ENCODE measurements at places on chromosomes 3 and 15. TPM values are rescaled to one million over a fixed set of nuclear protein-coding genes. Genes with fewer than 3 reads are reported as not detected.
A peak's percentile ranks its signal among the peaks of the same experiment; 100 is the strongest.

ADAMTS17 gene
- 0.67 TPM for total RNA-seq

RLBP1 gene
- total RNA-seq, result not detected

- no peak for DNase-seq
These were observed 19.7 kb upstream of the SATB1 start for GRCh38 chr3:18444595-18445400.

DNA sequence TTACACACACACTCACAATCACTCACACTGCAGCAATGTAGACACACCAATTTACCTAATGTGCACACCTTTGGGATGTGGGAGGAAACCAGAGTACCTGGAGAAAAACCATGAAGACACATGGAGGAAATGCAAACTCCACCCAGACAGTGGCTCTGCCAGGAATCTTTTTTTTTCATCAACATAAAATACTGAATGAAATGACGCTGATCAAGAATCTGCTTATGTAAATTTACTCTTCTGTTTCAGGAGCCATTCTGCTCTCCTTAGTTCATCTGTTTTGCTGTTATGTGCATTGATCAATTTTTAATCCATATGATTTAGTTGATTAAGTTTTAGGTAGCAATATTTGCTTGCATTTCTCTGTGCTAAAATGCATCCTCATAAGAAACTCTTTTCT, 414.2 kb upstream of the CCDC54 start:
- no peak for DNase-seq

RPL29 gene
- 466 TPM for total RNA-seq

PLSCR5 gene
- total RNA-seq, result not detected

TGM4 gene
- not detected for total RNA-seq

KCNMB3 gene
- total RNA-seq, result 1.9 TPM

TCTA gene
- 26.5 TPM for total RNA-seq

TMCO5A gene
- total RNA-seq, result not detected

- no peak for DNase-seq
These were observed 78.3 kb upstream of the HES1 start for GRCh38 chr3:194057570-194058188.

- no peak for DNase-seq
These were observed 3.5 kb downstream of the PFN2 start for GRCh38 chr3:149967086-149967685.

FAM107A gene
- 29.9 TPM for total RNA-seq

GRCh38 chr3:4290272-4290893, 12.8 kb upstream of the SETMAR start:
- DNase-seq, result no peak

GRCh38 chr15:41506796-41507341, 6.8 kb downstream of the LTK start:
- DNase-seq, result no peak

- no peak for DNase-seq
These were observed at the start of gene PPARG for GRCh38 chr3:12288182-12289129. Gene PPARG (plus strand): TSS chr3:12289070. CDS start chr3:12379712, 90,642 bp downstream.

DNA sequence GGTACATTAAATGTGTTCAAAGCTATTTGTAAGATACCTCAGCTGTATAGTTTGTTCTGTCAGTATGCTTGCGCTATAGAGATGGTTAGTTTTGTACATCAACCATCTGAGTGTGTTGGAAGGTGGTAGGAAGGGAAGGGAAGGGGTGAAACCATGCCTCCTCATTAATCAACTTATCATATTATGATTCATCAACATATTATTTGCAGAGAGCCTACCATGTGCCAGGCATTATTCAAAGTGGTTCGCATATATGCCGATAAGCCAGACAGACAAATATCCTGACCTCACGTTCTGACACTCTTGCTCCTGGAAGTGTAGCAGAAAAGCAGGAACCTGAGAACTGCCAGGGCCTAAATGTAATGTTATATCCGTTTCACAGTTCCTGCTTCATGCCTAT, 248.1 kb upstream of the NR2E3 start:
- DNase-seq, result no peak

GRCh38 chr3:77506384-77506783, 466.5 kb downstream of the ROBO2 start:
- DNase-seq, result no peak

DNA sequence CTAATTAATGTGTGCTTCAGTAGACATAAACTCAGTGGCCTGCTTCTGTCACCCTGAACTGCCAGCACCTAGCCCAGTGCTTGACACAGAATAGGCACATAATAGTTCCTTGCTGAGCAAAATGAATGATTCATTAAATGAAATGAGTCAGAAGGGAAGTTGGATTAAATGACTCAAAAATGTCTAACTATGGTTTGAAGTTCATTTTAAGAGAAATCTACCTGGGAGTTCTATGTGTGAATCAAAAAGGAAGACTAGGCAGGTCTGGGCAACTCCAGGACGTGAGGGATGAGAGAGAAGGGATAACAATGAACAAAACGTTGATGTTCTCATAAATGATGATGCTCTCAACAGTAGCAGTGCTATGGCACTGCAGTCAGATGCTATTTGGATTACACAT, 175.0 kb downstream of the CFAP20DC start:
- no peak for DNase-seq

- DNase-seq, result no peak
These were observed 27.6 kb upstream of the UBE2E2 start for GRCh38 chr3:23175341-23176083.

DNA sequence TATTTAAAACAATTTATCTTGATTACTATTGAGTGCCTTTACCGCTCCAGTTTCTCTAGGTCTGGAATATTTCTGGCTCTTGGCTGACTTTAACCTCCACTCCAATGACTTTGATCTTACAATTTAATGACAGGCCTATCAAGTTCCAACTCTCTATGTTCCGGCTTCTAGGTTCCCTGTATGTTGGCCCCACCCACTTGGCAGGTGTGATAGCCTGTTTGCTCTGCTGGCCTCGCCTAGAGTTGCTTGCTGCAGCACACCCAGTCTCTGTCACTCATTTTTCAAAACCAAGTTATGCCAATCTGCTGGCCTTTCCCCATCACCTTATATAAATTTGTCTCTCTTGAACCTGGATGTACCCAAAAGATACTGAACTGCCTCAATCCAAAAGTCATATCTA, 428.0 kb downstream of the ROBO1 start:
- DNase-seq, result no peak

- no peak for DNase-seq
These were observed 52.6 kb downstream of the MTHFS start for GRCh38 chr15:79844221-79844620.

DNA sequence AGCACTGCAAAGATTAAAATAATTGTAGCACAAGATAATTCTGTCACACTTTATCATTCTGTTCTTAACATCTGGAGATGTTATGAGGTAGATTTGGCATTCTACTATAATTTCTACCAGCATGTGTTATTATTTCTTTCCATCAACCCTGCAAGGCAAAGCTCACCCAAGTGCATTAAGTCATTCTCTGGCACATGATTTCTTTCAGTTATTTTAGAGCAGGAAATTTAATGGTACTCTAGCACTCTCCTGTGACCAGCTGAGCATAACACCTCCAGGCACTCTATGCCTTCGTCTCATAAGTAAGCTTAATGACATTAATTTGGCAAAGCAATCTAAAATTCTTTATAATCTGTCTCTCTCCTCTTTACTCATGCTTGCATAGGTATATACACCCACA, 300.2 kb upstream of the GPR149 start:
- DNase-seq, result no peak

DNA sequence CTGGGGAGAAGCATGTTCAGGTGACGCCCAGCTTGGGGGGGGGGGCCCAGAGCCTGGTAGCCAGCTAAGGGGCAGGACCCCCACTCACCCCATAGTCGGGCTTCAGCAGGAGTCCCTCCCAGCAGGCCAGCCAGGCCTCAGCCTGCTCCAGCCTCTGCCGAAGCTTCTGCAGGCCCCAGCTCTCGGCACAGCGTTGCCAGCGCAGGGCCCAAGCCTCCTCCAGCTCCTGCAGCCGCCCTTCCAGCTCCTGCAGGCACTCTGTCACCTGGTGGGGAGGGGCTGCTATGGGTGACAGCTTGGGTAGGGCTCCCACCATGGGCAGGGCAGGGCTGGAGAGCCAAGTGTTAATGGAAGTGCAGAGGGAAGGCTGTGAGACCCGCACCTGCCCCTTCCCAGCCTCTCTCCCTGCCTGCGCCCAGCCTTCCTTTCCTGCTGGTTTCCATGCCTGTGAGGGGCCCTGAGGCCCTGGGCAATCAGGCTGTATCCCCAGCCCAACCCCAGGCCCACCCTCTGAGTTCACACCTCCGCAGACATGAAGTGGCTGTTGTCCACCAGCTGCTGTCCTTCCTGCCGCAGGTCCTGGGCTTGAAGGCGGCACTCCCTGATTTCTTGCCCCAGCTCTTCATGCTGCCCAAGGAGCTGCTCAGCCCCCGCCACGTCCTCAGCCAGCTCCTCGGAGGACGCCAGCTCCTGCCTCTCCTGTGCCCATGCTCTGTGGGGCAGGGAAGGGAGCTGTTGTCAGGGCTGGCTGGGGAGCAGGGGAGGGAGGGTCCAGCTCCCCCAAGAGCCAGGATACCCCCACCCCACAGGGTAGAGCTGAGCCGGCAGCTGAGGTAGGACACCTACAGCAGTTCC, 14.3 kb downstream of the PLA2G4B start:
- no peak for DNase-seq

PRC1 gene
- 3.1 TPM for total RNA-seq

- no peak for DNase-seq
These were observed 56.9 kb upstream of the DPH6 start for GRCh38 chr15:35602836-35603235.

LMOD3 gene
- 117 TPM for total RNA-seq

CERS3 gene
- 0.24 TPM for total RNA-seq

CPNE9 gene
- total RNA-seq, result not detected

- DNase-seq, result peak; percentile 54
These were observed 123.2 kb downstream of the BDH1 start for GRCh38 chr3:197432384-197433127.

GRCh38 chr3:71006810-71007785, 576.4 kb downstream of the FOXP1 start:
- DNase-seq, result no peak

- DNase-seq, result no peak
These were observed 10.2 kb downstream of the MGLL start for GRCh38 chr3:127812151-127812550.

DNA sequence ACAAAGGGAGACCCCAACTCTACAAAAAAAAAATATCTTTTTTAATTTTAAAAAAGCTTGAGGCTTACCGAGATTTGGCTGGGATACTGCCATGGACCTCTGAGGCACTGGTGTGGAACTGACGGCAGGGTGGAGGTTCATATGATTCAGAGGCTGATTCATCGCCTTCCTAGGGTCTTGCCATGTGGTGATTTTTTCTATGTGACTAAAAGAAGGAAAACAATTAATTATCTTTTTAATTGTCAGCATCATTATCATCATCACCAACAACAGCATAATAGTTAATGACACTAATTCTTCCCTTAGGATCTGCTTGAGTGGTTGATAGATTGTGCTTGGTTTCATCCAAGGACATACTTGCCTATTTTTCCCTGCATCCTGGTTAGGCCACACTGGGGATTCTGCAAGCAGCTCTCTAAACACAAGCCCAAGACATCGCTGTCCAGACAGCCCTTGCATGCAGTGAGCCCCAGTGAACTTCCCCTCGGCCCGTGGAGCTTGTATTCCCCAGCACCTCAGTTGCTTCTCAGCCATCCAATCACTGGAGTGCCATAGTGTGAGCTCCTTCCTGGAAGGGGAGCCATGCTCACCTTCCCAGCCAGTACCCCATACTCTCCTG, 84.9 kb downstream of the WWTR1 start:
- DNase-seq, result no peak

SPINT1 gene
- total RNA-seq, result 0.59 TPM

DNA sequence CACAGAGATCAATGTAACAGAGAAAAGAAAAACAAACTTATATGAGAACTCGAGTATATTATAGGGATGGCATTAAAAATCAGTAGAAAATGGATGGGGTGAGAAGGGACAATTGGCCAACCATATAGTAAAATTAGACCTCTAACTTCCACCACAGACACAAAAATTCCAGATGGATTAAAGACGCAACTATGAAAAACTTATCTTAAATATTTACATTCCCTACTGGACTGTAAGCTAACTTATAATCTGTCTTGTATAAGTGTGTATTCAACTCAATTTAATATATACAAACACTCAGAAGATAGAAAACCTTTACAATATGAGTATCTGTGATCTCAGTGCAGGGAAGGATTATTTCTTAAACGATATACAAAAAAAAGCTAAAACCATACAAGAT, 3.0 kb downstream of the MFAP1 start:
- no peak for DNase-seq

- no peak for DNase-seq
These were observed 46.1 kb downstream of the AGBL1 start for GRCh38 chr15:86125775-86126174.

CCR8 gene
- total RNA-seq, result not detected

- DNase-seq, result no peak
These were observed 136.7 kb downstream of the AKAP13 start for GRCh38 chr15:85517086-85517485.

PIGBOS1 gene
- 7.4 TPM for total RNA-seq

- DNase-seq, result no peak
These were observed 6.6 kb downstream of the P4HTM start for GRCh38 chr3:48996640-48997039.

DNA sequence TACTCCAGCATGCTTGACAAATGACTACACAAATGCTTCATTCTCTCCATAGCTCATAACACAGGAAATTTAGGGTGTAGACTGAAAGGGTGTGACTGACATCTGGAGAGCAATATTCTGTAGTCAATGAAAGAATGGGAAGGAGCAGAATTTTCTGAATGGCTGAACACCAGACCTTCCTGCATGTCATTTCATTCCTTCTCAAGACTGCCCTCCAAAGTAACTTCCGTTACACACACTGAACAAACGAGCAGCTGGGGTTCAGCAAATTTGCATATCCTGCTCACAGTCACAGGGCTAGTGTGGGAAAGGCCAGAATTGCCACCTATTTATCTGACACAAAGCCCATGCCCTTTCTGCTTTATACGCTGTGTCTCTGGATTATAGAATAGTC, 325.0 kb upstream of the CFAP20DC start:
- no peak for DNase-seq

DNA sequence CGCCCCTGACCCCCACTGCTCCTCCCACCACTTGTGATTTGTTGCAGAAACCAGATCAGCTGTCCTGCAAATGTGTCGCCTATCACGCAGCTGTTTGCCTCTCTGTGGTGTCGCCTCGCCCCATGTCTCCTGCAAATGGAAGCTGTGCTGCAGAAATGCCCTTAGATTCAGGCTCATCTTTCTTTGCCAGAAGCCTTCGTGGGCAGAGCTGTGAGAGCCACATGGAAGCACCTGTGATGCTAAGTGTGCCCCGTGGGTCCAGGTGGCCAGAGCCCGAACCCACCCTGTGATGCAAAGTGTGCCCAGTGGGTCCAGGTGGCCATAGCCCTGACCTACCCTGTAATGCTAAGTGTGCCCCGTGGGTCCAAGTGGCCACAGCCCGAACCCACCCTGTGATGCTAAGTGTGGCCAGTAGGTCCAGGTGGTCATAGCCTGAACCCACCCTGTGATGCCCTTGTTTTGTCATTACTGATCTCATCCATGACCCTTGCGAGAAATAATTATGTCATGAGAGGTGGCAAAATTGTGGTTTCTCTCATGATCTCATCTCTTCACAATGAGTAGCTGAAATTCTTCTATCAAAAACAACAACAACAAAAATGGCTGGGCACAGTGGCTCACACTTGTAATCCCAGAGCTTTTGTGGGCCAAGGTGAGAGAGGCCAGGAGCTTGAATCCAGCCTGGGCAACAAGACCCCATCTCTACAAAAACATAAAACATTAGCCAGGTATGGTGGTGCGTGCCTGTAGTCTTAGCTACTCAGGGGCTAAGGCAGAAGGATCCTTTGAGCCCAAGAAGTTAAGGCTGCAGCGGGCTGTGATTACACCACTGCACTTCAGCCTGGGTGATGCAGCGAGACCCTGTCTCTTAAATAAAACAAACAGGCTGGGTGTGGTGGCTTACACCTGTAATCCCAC, 187.4 kb downstream of the GOLGA6L6 start:
- DNase-seq, result no peak

All from cardiac septum (tissue), 1 donor.